ENCODE measurements at places on chromosomes 4 and X.

GRCh38 chrX:11304829-11305228 lies 11.6 kb downstream of the AMELX start:
- DNase-seq: no peak

DNA sequence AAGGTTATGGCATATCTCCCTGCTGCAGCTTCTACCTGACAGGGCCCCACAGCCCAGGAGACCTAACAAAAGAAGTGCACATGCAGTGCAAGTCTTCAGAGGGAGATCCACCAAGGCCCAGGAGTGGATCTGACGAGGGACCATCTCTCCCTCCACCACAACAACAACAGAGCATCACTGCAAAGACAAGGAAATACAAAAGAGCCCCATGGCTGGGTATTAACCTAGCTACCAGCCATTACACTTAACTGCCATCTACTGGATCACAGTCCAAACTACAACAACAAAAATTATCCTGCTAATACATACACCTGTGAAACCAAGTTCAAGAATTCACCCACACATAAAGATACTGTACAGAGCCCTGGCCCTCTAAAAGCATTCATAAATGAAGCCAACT lies 280.2 kb upstream of the SLC7A11 start:
- DNase-seq: no peak

DNA sequence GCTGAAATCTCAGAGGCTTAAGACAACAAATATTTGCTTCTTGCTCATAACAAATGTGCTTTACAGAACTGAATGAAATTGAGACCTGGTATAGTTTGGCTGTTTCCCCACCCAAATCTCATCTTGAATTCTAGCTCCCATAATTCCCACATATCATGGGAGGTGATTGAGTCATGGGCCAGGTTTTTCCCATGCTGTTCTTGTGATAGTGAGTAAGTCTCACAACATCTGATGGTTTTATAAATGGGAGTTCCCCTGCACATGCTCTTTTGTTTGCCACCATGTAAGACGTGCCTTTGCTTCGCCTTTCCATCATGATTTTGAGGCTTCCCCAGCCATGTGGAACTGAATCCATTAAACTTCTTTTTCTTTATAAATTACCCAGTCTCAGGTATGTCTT lies 221.1 kb upstream of the DIPK2B start:
- DNase-seq: no peak

- DNase-seq: no peak
Observed at GRCh38 chrX:112513154-112513553, 166.6 kb downstream of the LHFPL1 start.

GRCh38 chr4:87433342-87433741 lies 11.0 kb downstream of the NUDT9 start:
- no peak for DNase-seq

GRCh38 chrX:99301990-99302389 lies 1108.1 kb downstream of the PCDH19 start:
- no peak for DNase-seq

GRCh38 chrX:19875050-19875431 lies 12.4 kb downstream of the SH3KBP1 start:
- DNase-seq: peak; percentile 72

GRCh38 chr4:3010998-3011397 lies 47.6 kb downstream of the GRK4 start:
- DNase-seq: no peak

DNA sequence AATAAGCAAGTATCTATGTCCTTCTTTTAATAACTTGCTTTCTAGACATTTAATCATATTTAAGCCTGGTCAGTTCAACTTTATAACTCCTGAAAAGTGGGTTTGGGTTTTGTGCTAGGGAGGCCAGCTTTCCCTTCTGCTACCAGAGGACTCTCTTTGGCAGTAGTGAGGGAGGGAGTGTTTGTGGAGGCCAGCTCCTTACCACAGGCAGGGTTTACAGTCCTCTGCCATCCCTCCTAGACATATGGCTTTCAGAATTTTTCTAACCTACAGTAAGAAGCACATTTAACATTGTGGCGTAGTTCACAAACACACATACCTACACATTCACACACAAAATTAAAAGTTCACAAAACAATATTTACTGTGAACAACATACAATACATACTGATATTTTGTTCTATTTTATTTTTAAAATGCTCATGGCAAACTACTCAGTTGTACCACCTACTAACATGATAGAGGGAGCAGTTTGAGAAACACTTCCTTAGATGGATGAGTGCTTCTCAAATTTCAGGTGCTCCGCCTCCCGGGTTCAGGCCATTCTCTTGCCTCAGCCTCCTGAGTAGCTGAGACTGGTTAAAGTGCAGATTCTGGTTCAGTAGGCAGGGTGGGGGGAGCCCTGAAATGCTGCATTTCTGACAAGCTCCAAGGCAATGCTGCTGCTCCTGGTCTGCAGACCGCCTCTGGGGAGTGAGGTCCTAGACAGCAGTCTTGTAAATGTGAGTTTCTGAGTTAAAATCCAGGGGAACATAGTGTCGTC lies 86.7 kb downstream of the PTTG2 start:
- no peak for DNase-seq

- no peak for DNase-seq
Observed at GRCh38 chr4:1980561-1981041, 28.2 kb downstream of the NELFA start.

DNA sequence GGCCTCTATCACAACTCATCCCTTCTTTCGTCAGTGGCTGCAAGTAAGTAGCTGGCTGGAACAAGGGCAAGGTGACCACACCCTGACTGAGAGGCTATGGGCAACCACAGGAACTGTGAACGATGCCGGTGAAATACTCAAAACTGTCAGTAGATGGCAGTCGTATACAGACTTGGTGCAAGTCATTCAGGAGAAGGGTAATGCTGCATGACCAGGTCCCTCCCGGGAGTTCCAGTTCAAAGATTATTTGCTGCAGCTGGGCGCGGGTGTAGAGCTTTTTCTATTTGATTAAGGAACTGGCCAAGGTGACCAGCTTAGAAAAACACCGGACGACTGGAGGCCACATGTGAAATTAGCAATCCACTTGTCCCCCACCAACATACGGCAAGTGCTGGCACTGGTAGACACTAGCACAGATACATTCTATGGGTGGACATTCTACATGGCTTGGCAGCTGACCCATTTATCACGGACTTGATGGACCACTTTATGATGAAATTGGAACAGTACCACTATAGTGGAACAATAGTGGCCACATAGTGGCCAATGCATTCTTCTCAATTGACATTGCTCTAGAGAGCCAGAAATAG lies 726.6 kb downstream of the TRAM1L1 start:
- DNase-seq: peak; percentile 48

DNA sequence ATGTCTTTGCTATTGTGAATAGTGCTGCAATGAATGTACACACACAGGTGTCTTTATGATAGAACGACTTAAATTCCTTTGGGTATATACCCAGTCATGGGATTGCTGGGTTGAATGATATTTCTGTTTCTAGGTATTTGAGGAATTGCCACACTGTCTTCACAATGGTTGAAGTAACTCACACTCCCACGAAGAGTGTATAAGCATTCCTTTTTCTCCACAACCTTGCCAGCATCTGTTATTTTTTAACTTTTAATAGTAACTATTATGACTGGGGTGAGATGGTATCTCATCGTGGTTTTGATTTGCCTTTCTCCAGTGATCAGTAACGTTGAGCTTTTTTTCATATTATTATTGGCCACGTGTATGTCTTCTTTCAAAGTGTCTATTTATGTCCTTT lies 17.6 kb upstream of the DCUN1D4 start:
- DNase-seq: no peak

DNA sequence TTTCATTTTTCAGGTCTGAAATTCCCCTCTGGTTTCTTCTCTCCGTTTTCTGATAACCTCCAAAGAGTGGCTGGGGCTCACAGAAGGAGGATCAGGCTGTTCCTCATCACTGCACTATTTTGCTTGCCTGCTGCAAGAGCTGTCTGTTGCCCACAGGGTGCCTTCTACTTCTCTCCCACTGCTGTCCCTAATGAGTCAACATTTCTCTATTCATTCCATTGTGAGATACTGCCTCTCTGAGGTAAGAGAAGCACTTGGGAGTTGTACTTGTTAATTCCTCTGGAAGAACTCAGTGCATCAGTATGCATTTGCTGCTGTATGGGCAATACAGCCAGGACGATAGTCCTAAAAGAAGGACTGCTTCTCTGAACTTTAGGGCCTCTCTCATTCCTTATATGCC lies 34.8 kb downstream of the CT47B1 start:
- no peak for DNase-seq

- no peak for DNase-seq
Observed at GRCh38 chr4:39685990-39686389, 11.9 kb upstream of the UBE2K start.

GRCh38 chrX:11464380-11464779 lies 171.2 kb downstream of the AMELX start:
- no peak for DNase-seq

- DNase-seq: no peak
Observed at GRCh38 chr4:172986114-172986513, 182.5 kb upstream of the GALNT7 start.

- DNase-seq: no peak
Observed at GRCh38 chrX:68842781-68843581, 14.2 kb downstream of the EFNB1 start.

GRCh38 chrX:70445951-70446350 lies 1.3 kb downstream of the DLG3 start:
- DNase-seq: no peak

DNA sequence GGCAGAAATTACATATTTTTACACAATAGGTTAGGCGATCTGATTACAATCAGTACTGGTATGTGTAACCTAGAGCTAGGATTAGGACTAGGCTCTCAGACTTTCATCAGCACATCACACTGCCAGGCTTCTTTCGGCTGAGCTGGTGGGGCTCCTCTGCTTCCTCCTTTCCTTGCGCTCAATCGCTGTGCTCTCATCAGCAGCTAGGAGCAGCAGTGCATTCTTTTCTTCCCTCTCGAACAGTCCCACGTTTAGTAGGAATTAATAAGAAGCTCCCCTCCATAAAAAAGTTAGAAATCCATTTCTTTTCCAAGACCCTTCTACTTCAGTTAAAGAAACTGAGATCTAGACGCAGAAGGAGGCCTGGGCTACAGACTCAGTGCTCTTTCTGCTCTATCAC lies 350.4 kb downstream of the SPRY1 start:
- no peak for DNase-seq

GRCh38 chr4:182845618-182846017 lies 71.6 kb downstream of the DCTD start:
- no peak for DNase-seq

DNA sequence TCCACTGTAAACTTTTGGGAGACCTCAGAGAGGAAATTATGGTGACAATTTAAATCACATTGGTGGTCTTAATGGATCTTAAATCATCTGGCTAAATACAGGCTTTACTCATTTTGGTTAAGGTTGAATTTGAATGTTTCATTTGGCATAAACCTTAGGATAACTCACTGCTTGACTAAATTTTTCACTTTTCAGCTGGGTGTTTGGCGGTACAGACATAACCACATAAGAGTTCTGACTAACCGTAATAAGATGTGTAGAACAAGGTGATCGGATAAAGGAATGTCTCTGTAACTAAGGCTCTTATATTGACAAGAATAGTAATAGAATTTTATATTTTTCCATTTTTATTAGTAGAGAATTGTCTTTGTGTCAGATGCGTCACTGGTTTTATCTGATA lies 281.0 kb downstream of the BMPR1B start:
- no peak for DNase-seq

- no peak for DNase-seq
Observed at GRCh38 chr4:176137631-176138030, 57.8 kb downstream of the SPATA4 start.

DNA sequence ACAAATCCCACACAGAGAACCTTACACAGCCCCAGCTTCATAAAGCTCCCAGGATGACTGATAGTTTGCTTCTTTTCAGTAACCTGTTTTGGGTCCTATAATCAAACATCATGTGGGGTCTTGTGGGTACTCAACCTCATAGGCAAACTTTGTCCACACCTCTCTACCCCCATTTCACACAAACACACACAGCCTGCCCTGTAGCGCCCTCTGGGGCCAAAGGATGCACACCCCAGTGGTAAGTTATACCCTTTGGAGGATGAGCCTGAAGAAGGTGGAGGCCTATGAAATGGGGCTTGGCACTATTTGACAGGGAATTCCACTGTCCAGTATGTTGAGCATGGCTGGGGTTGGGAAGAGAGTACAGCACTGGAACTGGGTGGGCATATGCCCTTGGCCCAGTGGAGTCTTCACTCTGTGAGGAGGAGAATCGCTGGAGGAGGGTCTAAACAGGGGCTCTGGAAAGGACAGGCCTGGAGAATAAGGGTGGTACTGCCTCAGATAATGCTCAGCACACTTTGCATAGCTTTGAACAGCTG lies 30.5 kb upstream of the COL25A1 start:
- no peak for DNase-seq

GRCh38 chr4:151315212-151315886 lies 10.1 kb downstream of the SH3D19 start:
- DNase-seq: no peak

DNA sequence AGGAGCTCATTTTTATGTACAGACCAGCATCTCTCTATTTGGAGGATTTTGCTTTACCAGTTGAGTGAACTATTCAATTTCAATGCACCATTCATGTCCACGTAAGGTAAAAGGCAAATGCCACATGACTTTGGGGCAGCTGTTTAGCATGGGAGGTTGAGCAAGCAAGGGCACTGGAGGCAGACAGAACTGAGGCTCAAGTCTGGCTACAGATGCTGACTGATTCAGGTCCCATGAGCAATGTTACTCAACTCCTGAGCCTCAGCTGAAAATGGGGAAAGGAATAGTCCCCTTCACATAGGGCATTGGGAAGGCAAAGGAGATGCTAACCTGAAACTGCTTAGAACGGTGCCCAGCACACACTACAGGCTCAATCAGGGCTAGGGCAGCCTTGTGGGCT lies 93.0 kb upstream of the MTM1 start:
- no peak for DNase-seq

- DNase-seq: no peak
Observed at GRCh38 chr4:148023512-148024181, 291.8 kb downstream of the ARHGAP10 start.

DNA sequence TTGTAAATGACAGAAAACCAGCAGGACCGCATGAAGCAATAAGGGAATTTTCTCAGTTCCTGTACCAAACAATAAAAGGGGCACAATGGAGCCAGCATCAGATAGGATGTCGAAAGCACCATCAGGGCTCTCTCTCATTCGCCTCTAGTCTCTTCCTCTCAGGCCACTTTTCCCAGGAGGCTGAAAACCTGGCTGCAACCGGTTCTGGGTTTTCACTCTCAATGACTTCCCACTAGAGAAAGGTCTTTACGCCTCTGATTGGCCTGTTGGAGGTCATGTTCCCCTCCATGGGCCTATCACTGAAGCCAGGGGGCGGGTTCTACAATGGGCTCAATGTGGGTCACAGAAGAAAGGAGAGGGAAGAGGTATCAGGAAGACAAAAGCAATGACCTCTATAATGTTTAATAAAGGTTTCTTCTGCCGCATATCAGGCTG lies 29.3 kb downstream of the ZNF827 start:
- DNase-seq: no peak

- DNase-seq: no peak
Observed at GRCh38 chrX:54564936-54565335, 34.9 kb downstream of the GNL3L start.

- peak; percentile 82 for DNase-seq
Observed at GRCh38 chr4:99857307-99857706, 36.9 kb downstream of the LAMTOR3 start.

Data from GF-D8 (cell line).